ENCODE measurements at places on chromosomes 5 and 9.

DNA sequence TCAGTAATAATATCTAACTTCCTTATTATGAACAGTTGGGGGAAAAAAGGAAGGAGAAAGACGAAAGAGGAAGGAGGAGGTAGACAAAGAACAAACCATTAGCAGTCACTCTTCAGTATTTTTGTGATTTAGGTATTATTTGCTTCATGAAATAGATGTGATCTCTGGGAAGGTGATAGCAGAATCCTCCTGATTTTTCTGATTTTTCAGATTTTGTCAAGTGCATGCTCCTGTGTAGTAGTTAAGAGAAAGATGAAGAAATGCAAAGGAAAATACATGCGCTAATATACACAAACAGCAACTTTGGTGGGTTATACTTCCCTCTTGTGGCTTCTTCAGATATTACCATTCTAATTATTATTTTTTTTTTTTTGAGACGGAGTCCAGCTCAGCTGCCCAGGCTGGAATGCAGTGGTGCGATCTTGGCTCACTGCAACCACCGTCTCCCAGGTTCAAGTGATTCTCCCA lies 31.6 kb downstream of the LMNB1 start:
- DNase-seq, result no peak

GRCh38 chr5:42645138-42645537 lies 111.5 kb upstream of the CCDC152 start:
- no peak for DNase-seq

- DNase-seq, result no peak
Measured at GRCh38 chr5:110469486-110469885, 257.0 kb downstream of the TMEM232 start.

DNA sequence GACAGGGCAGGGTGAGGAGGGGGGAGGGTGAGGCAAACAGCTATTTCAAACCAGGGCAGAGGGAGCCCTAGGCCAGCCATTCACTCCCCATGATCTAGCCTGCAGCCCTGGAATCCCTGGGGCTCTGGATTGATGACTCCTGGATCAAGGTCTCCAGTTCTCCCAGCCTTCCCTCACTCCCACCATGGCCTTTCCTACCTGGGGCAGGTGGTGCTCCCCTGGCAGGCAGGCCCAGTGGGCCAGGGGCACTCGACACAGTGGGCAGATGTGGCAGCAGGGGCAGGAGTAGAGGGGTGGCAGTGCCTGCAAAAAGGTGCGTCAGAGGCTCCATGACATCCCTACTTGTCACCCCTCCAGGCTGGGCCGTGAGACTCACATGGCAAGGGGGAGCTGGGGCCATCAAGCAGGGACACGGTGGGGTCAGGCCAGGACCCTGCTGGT lies 6.0 kb downstream of the KIF12 start:
- no peak for DNase-seq

DNA sequence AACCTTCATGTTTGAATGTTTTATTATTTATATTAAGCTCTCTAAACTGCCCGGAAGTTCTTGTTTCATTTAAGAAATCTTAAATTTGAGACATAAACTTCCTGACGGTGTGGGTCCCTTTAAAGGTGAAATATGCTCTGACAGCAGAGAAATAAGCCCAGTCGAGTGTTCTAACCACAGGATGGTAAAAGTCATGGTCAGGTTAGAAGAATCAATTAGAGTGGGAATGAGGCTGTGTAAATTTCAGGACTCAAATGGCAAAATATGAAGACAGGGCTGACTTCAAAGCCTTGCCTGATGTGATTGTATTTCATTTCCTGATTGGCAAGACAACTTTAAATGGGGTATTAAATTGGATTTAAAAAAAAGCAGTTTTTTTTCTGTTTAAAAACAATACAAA lies 432.9 kb upstream of the BRINP1 start:
- no peak for DNase-seq

DNA sequence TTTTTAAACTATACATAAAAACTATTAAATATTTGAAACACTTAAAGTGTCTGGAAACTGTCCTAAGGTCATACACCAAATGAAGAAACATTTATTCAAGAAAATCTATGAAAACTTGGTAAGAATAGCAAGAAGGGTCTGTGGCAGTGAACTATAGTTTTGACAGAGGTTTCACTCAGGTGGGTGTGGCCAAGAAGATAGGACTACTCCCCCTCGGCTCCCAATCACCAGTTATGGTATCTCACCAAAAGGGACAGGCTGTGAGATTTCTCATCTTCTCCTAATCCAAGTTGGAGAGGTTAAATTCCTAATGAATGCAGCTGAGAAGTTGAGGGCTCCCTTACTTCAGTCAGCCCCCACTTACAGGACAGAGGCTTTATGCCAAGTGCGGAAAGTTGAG lies 2.9 kb downstream of the ARSK start:
- no peak for DNase-seq

- DNase-seq, result no peak
Measured at GRCh38 chr9:114216081-114216480, 60.7 kb downstream of the COL27A1 start.

Data from H7 (cell line).